ENCODE measurements at places on chromosomes 7 and 10.

- DNase-seq: no peak
Measured at GRCh38 chr7:46281071-46281470, 360.0 kb upstream of the IGFBP3 start.

GRCh38 chr7:41590986-41591385 is 111.9 kb downstream of the INHBA start:
- no peak for DNase-seq

DNA sequence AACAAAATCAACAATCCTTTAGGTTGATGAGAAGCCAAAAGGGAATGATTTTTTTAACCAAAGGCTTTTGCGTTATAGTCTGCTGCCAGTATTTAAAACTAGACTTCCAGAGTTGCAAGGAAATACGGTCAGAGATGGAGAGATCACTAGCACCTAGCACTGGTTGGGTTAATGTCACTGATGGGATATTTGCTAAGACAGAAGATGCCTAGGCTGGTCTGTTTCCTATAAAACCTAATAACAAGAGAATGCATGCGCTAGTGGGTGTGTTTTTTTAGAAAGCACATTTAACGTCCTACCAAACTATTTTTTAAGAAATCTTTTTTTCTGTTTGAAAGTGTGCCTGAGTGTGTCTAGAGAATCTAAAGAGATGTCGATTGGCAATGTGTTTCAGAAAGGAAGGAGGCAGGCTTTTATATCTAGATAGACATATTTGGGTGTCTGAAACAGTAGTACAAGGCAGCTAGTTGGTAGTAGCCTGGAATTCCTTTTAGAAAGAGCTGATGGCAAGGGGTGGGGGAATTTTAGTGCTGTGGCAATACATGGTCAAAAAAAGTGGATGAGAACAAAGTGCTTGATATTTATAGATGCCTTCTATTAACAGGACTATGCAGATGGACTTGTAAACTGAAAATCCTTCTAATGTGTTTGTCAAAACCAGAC is 863 bp downstream of the CALD1 start:
- DNase-seq: peak; percentile 48

- peak; percentile 14 for DNase-seq
Measured at GRCh38 chr10:23556727-23557440, 118.0 kb downstream of the OTUD1 start.

GRCh38 chr10:530717-531116 is 158.8 kb downstream of the DIP2C start:
- no peak for DNase-seq

DNA sequence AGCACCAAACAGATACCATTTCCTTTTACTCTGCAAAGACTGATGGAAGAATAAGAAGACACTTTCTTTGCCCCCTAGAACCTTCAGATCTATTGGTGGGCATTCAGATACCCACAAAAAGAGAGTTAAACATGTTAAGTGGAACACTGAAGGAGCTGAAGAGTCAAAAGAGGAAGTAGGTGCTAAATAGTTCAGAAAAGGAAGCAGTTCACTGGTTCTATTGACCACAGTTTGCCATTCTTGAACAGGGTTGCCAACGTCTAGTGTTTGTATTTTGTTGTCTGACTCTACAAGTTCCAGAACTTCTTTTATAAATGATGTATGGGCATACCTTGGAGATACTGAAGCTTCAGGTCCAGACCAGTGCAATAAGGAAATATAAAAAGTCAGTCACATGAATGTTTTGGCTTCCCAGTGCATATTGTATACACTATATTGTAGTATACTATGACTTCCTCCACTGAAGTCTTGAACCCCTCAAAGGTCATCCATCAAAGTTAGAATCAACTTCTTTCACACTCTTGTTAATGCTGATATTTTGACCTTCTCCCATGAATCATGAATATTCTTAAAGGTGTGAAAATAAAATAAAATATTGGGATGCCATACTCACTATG is 47.5 kb upstream of the AGR3 start:
- no peak for DNase-seq

- no peak for DNase-seq
Measured at GRCh38 chr7:156848979-156849378, 44.0 kb downstream of the LMBR1 start.

- no peak for DNase-seq
Measured at GRCh38 chr10:46234431-46235060, 52.3 kb upstream of the ANTXRL start.

GRCh38 chr10:100072514-100072913 is 9.2 kb downstream of the CPN1 start:
- no peak for DNase-seq

GRCh38 chr7:46143949-46144917 is 223.2 kb upstream of the IGFBP3 start:
- no peak for DNase-seq

- no peak for DNase-seq
Measured at GRCh38 chr10:84328418-84329195, at the start of gene CCSER2. Gene CCSER2 (plus strand): TSS chr10:84328589. CDS start chr10:84371053, 42,464 bp downstream.

DNA sequence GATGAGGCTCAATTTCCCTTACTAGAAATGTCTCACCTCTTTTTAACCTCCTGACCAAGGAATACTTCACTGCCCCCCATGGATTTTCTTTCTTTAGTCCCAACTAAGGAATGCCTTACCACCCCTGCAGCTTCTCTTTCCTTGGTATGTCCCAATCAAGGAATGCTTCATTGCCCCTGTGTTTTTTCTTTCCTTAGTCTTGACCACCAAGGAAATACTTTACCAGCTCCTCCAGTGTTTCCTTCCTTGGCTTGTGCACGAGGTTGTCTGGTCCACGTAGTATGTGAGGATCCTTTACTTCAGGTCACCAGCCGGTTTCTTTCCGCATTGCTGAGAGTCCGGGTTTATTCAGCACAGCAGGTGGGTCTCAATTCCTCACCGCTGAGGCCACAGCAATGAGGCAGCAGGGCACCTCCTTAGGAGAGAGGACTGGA is 59.3 kb downstream of the CYP2C9 start:
- DNase-seq: no peak

DNA sequence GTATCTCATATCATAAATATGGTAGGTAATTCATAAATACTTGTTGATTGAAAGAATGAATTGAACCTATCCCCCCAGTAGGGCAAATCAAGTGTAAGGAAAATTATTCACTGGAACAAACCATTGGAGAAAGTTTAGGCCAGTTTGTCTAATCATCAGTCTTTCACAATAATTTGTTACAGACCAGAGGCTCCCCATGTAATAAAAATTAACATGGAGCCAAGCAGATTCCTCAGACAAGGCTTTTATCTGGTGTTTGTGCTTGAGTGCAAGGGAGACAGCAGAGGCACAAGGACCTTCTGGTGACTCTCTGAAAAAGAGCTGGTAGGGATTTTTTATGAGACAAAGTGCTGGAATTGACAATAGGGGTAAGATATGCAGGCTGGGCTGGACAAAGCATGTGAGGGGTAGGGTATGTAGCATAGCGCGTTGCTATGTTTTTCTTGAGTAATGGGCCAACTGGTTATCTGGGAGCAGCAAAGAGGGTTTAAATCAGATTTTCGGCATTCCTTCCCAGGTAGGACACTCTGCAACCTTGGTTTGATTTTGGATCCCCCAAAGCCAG is 7.8 kb upstream of the PANK1 start:
- DNase-seq: peak; percentile 32

DNA sequence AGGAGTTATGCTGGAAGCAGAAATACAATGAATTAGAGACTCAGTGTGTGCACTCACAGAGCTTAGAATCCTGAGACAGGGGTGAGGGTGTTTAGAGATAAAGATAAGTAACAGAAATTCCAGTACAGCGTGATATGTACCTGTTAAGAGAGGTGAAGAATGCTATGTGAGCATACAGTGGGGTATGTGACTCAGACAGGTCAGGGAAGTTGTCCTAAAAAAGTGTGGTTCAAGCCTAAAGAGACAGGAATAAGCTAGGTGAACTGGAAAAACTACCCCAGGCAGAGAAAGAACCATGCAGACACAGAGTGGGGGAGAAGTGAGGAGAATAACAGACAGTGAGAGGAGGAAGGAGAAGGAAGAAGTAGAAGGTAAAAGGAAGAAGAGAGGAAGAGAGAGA is 8.6 kb downstream of the SMIM30 start:
- DNase-seq: no peak

- DNase-seq: no peak
Measured at GRCh38 chr10:5833814-5834213, 20.6 kb upstream of the GDI2 start.

DNA sequence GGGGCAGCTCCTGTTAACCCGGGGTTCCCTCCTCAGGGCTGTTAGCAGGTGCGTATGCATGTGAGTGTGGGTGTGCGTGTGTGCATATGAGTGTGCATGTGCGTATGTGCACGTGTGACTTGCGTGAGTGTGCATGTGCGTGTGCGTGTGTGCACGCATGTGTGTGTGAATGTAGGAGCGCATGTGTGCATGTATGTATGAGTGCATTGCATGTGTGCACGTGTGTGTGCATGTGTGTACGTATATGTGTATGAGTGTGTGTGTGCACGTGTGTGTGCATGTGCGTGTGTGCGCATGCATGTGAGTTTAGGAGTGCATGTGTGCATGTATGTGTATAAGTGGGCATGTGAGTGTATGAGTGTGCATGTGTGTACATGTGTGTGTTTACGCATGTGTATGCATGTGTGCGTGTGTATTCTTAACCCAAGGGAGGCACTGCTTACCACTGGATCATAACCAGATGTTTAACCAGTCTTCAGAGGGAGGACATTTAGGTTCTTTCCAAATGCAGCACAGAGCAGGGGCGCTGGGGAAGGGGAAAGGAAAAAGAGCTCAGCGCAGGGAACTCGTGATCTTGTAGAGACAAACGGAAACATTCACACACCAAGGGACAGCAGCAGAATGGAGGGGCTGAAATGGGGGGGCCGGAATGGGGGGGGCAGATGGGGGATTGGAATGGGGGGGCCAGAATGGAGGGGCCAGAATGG is 45.0 kb downstream of the PWWP2B start:
- no peak for DNase-seq

- DNase-seq: no peak
Measured at GRCh38 chr7:20305726-20306125, 25.0 kb upstream of the ITGB8 start.

DNA sequence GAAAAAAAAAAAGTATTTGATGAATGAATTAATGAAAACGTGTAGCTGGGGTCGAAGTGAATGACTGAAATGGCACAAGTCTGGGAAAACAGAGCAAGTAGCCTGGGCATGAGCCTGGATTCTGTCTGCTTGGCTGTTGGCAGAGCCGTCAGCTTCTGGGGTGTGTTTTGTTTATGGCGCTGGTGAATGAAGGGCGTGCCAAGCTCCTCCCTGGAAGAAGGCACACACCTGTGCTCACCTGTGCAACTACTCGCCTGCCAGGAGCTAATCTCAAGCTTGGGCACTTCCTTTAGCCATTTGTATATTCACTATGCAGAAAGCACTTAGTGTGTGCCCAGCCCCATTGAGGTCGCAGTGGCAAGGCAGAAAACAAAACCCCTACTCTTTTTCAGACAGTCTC is 74.1 kb downstream of the GTF2IRD1 start:
- DNase-seq: no peak

DNA sequence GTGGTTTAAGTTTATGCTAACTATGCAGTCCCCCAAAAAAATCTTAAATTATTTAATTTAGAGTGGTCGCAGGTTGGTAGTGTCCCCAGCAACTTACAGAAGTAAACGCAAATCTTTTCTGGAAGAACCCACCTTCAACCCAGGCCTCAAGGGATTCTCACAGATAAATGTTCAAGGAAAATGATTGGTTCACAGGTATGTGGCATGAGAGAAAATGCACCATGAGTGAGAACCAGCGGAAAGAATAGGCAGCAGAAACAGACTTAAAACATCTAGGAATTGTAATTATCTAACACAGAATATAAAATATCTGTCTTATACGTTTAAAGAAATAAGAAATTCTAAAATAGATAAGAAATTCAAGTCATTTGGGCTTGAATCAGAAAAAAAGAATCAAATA is 2.7 kb upstream of the CPA5 start:
- DNase-seq: no peak

All from amniotic epithelial cell (primary cell).